ENCODE measurements at places on chromosomes 1 and 21. TPM values are rescaled to one million over a fixed set of nuclear protein-coding genes. Genes with fewer than 3 reads are reported as not detected.

Gene GPX7
- 21.5 TPM for total RNA-seq

Gene NEK7
- 76.4 TPM for total RNA-seq

Gene OR2L5
- total RNA-seq, result not detected

Gene HSD3B2
- not detected for total RNA-seq

Gene LRP8
- 41.6 TPM for total RNA-seq

Gene DYNLT5
- total RNA-seq, result not detected

Gene RAB25
- 0.49 TPM for total RNA-seq

Gene DMBX1
- total RNA-seq, result not detected

Gene TMPRSS15
- total RNA-seq, result not detected

Gene PCBP3
- total RNA-seq, result 2.2 TPM

Gene UBE2U
- total RNA-seq, result not detected

Gene KRTAP12-3
- not detected for total RNA-seq

Gene RGS18
- total RNA-seq, result 0.23 TPM

Gene LRRC39
- 0.34 TPM for total RNA-seq

Gene FAM163A
- total RNA-seq, result not detected

Gene GBP4
- 34.2 TPM for total RNA-seq

Gene S100A10
- total RNA-seq, result 208 TPM

Gene RPS6KA1
- total RNA-seq, result 139 TPM

Gene IFNLR1
- total RNA-seq, result 6.4 TPM

Gene DYNLT4
- total RNA-seq, result 0.36 TPM

Gene SPATA45
- total RNA-seq, result not detected

Gene FMO4
- 2.5 TPM for total RNA-seq

Gene PDZK1
- total RNA-seq, result not detected

Gene PROK1
- not detected for total RNA-seq

Gene OR2G6
- total RNA-seq, result not detected

Gene AADACL4
- not detected for total RNA-seq

Gene LAD1
- total RNA-seq, result not detected

Gene AUNIP
- 8.8 TPM for total RNA-seq

Gene TMEM269
- total RNA-seq, result 0.22 TPM

Gene CHIA
- total RNA-seq, result not detected

Gene GBP3
- 5.7 TPM for total RNA-seq

Gene LRRIQ3
- total RNA-seq, result 0.96 TPM

Gene OR2T35
- not detected for total RNA-seq

Gene SH3BGR
- total RNA-seq, result 4.5 TPM

Gene LRRN2
- not detected for total RNA-seq

Gene TMPRSS3
- total RNA-seq, result 134 TPM

Gene PPFIA4
- 78.8 TPM for total RNA-seq

Gene GABRD
- total RNA-seq, result not detected

Gene ERO1B
- total RNA-seq, result 1.9 TPM

Gene UMODL1
- total RNA-seq, result not detected

Gene SPRR1B
- total RNA-seq, result not detected

Gene KRTAP19-3
- not detected for total RNA-seq

Gene ICOSLG
- total RNA-seq, result 5.4 TPM

Gene IGSF21
- total RNA-seq, result not detected

Gene CCDC17
- total RNA-seq, result 1.9 TPM

Gene NEGR1
- not detected for total RNA-seq

Gene C8A
- total RNA-seq, result not detected

Gene ARHGEF16
- total RNA-seq, result not detected
